ENCODE measurements at places on chromosomes 5 and 9. TPM values are rescaled to one million over a fixed set of nuclear protein-coding genes. Genes with fewer than 3 reads are reported as not detected.

The LURAP1L gene
- polyA plus RNA-seq, result 59.9 TPM

The BDP1 gene
- polyA plus RNA-seq, result 26.0 TPM

- no peak for DNase-seq
Observed at GRCh38 chr9:83636813-83637212, 13.9 kb downstream of the IDNK start.

GRCh38 chr5:179242676-179243075, 102.6 kb downstream of the ADAMTS2 start:
- DNase-seq, result no peak

DNA sequence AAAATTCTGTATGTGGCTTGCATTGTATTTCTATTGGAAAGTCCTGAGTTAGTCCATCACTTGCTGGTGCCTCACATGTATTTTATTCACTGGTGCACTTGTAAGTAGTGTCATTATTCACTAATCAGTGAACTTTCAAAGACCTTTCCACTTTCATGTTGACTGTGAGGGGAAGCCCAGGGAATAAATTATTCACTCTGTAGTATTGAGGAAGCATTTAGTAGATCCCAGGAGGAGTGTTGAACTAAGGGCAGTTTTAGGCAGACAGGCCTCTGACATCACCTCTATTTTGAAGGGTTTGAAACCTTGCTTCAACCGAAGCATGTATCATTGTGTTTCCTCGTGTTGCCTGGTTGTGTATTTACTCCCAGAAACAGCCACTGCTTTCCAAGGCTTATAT, 705.4 kb upstream of the RIOK2 start:
- DNase-seq, result no peak

GRCh38 chr9:37730256-37730655, 23.3 kb upstream of the TRMT10B start:
- no peak for DNase-seq

DNA sequence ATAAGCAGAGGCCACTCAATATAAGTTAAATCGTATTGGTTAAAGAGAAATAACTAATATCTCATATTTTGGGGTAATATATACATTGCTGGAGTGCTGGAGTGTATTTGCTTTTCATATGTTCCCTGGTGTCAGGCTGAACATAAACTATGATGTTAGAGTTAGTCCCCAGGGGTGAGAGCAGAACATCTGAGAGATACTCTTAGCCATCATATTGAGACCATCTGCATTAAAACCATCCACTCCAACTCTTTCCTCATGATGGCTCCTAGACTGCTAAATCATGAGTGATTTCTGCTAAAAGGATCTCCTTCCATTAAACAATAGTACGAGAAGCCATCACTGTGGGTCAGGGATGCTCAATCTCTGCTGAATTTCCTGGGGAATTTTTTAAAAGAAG, 436.2 kb downstream of the DTWD2 start:
- DNase-seq, result no peak

DNA sequence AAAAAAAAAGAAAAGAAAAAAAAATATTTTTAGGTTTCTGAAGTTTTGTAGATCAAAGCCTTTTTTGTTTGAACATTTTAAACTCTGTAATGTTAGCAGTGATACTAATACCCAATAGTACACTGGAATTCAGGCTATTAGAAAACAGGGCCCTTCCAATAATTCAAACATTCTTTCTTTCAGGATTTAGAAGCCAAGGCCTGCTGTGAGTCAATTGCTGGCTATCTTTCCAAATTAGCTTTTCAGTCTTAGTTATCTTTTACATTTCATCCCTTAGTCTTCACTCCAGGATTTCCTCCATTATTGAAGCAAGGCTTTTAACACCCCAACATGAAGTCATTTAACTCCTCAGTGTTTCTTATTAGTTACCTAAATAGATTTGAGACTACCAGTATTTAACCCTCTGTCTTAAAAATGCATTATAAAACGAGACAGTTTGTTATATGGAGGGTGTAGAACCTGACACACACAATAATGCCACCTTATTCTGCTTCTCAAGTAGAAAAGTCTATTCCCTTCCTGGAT, 951.9 kb upstream of the DMAC1 start:
- no peak for DNase-seq
